Activated effector memory CD4-positive, alpha-beta T cell treated with Interleukin-2 at 50 U/mL for 16 hours (primary cell): ENCODE measurements at places on chromosomes 7 and 10.

- DNase-seq = no peak
Observed at GRCh38 chr7:28784171-28784902, 173.8 kb downstream of the TRIL start.

DNA sequence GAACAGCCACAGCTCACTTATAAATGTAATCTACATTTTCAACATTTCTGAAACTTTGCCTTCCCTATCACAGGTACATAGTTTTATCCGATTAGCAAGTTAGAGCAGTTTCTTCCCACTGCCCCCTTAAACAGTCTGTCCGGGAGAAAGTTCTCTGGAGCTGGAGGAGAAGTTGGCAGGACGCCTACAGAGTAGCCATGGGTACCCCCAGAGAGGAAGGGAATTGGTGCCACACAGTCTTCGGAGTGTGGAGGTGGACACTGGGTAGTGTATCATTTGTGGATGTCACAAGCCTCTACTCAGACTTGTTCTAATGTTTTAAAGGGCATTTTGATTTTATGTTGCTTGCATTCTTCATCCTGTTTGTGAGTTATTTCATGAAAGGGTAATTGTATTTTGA, 39.0 kb downstream of the TAF3 start:
- DNase-seq = no peak

- DNase-seq = no peak
Observed at GRCh38 chr7:147013825-147014224, 897.2 kb downstream of the CNTNAP2 start.

DNA sequence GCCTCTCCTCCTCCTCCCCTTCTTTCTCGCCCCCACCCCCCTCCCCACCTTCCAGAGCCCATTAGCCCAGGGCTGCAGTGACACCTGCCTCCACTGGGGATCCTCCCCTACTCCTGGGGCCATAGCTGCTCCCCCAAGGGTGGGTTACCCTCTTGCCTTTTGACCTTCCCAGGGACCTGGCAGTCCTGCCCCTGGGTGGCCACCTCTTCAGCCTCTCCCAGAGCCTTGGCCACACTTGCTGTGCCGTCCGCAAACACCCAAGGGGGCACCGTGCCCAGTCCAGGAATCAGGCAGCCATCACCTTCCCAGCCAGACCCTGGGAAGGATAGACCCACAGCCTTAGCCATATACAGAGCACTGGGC, 19.8 kb upstream of the CLDN4 start:
- DNase-seq = no peak

DNA sequence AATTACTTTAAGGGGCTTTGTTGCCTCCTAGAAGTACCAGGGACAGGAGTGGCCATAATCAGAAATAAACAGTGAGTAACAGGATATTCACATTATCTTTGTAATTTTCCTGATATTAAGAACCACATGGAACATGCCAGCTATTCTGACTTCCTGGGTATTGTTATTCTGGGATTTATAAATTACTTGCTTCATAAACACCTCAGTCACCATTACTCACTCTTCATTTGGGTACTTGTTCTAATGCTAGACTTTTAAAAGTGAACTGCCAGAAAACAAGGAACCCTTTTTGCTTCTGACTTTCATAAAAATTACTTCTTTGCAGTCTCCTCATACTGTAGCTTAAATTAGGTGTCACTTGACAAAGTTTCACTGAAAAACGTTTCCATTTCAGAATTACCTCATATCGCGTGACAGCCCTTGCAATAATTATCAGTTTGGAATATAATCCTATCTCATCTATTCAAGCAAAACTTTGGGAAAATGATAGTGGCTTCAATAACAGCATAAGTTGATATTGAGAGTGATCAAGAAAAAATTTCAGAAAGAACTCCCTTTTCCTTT, 29.8 kb downstream of the CABCOCO1 start:
- no peak for DNase-seq

GRCh38 chr10:76231286-76231934, 800.0 kb downstream of the LRMDA start:
- DNase-seq = no peak

GRCh38 chr7:72325561-72325960, 86.6 kb downstream of the CALN1 start:
- DNase-seq = no peak

DNA sequence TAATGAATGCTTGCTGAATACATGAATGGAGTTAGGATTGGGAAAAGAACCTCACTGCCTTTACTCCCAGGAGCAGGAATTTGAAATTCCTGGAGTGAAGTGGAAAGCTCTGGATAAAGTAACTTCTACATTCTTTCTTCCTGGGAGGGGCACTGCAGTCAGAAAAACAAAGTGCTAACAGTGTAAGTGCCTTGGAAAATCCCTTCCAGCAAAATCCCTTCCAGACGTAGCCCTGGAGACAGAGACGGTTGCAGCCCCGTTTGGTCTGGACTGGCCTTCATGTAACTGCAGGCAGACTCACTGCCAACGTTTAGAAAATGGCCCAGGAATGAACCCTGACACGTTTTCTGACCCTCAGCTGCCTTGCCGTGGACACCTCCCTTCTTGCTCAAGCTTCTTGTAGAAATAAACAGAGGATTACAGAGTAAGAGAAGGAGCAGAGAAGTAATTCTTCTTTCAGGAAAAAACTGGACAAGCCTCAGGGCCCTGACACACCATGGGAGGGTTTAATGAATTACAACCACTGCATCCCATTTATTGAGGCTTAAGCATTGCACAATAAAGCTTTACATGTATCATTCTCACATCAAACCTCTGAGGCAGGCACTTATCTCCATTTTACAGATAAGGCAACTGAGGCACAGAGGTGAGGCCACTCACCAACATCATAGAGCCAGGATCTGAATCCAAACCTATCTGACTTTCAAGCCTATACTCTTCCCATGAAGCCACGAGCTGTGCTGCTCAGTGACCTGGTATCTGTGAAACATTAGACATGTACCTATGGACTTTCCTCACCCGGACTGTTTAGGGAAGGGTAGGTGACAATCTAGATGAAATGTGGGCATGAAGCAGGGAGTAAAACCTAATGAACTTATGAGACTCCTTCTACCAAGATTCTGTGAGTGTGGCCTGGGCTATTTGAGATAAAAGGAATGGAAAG, 7.8 kb downstream of the ITPRIP start:
- DNase-seq = no peak

- DNase-seq = no peak
Observed at GRCh38 chr7:77459311-77459726, 43.2 kb upstream of the GSAP start.

GRCh38 chr7:157003756-157004520, 6.5 kb downstream of the MNX1 start:
- no peak for DNase-seq

DNA sequence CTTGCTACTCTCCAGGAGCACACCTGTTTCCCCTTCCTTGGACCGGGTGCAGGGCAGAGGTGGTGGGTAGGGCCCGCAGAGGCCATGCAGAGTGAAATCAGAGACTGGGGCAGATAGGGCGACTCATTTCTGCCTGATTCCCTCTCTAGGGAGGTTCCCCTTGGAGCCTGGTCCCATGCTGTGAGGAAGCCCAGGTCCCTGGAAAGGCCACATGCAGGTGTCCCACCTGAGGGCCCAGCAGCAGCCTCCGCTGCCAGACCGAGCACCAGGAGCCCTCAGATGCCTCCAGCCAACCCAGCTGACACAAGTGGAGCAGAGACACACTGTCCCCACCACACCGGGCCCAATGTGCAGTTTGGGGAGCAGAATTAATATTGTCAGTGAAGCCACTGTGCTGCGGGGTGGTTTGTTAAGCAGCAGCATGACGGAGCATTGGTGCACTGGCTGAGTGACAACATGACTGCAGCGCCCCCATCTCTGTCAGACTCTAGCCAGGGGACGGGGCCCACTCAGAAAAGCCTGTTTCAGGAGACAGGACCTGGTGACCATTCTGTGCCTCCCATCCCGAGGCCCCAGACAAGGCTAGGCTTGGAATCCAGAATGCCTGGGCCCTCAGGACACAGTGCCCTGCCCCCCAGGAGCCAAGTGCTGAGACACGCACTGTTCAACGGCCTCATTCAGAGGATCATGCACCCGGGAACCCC, 30.4 kb upstream of the RET start:
- no peak for DNase-seq

DNA sequence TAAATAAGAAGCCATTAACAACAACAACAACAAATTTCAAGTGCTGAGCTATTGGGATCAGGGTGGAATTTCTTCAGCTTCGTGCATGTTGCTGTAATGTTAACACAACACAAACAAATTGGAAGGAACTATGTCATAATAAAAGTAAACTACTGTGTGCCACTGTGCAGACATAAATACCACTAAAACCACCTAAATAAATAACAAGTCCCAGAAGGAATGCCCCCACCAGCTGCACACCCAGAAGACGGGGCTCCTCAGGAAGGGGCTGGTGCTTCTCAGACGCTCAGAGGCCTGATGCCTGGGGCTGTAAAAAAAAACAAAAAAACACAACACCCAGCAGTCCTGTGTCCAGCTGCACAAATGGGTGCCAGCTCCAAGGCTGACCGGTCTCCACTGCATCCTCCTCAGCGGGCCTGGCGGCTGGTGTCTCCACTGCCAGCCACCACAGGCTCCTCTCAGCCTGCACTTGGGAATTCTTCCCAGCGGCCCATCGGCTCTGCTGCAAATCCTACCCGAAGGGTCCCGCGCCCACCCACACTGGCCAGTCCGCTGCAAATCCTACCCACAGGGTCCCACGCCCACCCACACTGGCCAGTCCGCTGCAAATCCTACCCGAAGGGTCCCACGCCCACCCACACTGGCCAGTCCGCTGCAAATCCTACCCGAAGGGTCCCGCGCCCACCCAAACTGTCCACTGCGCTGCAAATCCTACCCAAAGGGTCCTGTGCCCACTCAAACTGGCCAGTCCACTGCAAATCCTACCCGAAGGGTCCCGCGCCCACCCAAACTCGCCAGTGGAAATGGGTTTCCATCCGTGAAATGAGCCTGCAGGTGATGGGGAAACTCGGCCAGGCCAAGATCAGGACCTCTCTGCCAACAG, 35.8 kb upstream of the DNAAF5 start:
- DNase-seq = no peak

DNA sequence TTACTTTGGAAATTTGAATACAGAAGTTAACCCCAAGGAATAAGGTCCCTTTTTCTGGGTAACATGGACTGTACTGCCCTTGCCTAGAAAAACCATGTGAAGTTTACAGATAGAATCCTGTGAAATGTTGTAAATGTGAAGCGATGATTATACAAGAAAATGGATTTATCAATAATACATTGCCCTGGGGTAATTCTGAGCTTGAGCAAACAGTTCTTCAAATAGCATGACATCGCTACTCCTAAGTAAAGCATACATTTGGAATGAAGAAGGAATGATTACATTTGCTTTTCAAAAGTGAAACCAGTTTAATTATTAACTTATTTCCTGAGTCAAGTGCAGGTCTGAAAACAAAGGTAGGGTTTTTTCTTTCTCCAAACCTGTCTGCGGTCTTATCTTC, 43.3 kb upstream of the FZD8 start:
- DNase-seq = no peak

DNA sequence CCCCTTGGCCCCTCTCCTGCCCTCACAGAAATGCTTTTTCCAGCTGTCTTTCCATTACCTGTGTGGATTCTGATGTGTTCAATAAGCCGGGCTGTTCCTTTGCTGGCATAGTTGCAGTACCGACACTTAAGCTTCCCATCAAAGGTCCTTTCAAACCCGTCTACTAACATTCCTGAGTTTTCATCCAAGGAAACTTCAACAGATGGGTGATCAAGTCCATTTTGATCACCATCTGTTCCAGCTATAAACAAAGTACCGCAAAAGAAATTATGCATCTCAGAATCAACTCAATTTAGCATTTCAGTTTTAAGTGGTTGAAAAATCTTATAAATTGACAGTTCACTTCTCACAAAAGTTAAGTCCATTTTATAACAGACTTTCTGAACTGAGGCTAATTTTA, 12.7 kb downstream of the IKZF5 start:
- no peak for DNase-seq

DNA sequence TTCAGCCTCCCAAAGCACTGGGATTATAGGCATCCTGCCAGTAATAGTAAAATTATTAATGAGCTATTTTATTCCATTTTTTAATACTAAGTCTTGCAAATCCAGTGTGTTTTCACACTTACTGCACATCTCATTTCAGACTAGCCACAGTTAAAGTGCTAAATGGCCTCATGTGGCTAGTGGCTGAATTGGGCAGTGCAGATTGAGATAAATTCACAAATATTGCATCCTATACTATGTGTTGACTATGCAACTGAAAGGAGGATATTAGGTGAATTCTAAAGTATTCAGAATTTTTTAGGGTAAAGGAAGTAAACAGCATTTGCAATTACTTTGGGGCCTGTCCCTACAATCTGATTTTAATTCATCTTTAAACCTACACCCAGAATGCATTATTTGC, 10.2 kb downstream of the APBB1IP start:
- no peak for DNase-seq

DNA sequence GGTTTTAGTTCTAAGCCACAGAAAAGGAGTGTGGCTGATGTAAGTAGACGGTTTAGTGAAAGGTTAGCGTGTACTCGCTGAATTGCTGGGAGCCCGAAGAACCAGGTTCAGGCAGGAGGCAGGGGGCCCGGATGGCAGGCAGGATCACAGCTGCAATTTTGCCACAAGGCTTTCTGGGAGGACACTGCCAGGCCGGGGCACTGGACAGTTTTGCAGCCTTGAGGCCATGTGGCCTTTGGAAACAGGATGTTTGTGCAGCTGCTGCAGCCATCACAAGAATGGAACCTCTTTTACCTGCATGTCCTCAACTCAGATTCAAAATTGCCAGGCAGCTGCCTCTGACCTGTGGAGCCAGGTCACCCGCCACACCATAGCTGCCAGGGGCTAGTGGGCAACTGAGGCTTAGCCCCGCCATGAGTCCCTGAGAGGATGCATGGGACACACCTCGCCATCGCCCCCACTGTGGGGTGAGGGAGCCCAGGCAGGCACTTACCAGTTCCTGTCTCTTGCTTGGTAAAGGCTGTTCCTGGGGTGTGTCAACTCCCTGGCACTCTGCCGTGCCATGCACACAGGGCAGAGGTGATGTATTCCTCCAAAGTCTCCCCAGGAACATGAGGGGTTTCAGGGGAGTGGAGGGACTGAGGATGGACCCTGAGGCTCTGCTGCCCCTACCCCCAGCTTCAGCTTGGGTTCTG, 188.6 kb downstream of the RPS24 start:
- DNase-seq = no peak

GRCh38 chr7:139767561-139767982, 10.2 kb downstream of the HIPK2 start:
- DNase-seq = no peak

- DNase-seq = no peak
Observed at GRCh38 chr10:101577121-101577871, 10.8 kb downstream of the POLL start.

- no peak for DNase-seq
Observed at GRCh38 chr7:6139189-6139996, 108.2 kb downstream of the ANKRD61 start.
